ENCODE measurements at places on chromosomes 2 and 18.

GRCh38 chr2:44277541-44277940 lies 2.3 kb downstream of the SLC3A1 start:
- no peak for DNase-seq

GRCh38 chr2:8255448-8255800 lies 426.4 kb upstream of the ID2 start:
- DNase-seq, result no peak

DNA sequence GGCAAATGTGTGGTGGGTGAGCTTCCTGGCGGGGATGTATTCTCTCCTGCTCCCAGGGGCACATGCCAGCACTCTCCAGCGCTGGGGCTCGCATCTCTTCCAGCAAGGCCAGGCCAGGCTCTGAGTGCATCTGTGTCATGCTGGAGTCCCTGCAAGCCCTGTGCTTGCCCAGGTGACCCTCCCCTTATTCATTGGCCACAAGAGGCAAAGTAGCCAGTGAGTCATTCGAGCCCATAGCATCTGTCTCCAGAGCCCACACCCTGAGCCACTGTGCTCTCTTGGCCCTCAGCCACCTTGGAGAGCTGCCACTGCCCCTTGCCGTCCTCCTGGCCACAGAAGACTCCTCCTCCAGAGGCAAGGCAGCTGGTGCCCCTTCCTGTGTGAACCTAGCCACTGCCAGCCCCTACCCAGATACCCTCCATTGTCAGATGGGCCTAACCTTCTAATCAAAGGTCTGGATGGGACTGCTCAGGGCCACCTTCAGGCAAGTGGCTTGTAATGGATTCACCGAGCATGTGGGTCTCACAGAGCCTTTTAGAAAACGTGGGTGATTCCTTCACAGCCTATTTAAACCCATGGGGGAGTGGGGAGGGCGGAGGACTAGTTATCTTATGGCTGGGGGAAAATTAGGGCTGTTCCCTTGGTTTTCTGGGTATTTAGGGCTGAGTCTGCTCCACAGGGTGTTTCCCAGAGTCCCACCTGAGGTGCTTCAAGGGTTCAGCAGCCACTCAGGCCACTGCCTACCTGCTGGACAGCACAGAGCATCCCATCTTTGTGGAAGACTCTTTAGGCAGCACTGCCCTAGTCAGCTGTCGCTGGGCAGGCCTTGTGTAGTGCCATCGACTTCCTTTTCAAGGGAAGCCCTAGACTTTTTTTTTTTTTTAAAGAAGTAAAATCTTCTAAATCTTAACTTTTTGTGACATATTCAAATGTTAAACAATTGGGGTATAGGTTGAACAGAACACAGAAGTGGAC lies 137.4 kb downstream of the ACOXL start:
- no peak for DNase-seq

- no peak for DNase-seq
Measured at GRCh38 chr2:115165529-115166109, 723.2 kb downstream of the DPP10 start.

DNA sequence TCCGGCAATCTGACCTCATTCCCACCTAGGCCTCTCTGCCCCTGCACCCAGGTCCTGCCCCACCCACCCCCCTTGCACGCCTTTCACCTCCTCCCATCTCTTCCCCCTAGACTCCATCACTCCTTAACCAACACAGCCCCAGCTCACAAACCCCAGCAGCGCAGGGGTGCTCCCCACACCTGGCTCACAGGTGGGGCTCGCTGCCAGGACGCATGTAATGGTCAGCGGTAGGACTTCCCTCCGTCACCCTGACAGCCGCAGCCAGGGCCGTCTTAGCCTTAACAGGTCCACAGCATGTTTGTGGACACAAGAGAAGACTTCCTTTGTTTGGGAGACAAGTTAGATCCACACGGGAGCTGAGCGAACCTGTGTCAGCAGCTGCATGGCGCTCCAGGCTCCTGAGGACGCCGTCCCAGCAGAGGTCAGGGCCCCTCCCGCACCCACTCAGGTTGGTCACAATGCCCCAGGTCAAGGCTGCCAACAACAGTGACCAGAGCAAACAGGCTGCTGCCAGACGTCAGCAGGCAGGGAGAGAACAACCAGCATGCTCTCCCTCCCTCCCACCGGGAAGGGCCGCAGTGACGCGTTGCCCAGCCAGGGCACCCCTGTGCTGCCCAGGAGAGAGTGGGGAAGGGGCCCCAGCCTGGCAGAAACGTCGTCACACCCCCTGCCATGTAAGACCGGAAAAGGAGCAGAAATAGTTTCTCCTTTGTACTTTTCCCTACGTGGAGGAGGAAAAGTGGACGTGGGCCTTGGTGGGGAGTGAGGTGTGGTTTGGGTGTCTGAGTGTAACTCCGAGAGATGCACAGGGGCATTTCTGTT lies 68.0 kb downstream of the PXDN start:
- peak; percentile 67 for DNase-seq

DNA sequence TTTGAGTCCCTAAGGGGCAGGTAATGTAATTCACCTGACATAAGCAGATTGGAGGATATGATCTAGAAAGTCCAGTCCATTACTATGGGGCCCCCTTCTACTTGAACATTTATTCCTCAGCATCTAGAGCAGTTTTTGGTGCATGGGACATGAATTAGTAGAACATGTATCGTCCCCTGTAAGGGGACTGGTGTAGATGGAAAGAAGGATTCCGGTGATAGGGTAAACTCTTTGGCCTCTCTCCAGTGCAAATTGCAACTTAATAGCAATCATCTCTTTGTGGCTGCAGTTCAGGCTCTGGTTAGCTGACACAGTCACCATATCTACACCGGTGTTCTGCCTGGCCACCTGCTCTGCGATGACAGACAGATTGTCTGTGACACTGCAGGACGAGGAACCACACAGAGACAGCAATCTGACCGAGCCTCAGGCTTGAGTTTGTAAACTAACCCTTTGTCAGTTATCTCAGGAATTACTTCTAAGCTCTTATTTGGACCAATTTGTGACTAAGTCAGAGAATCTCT lies 6.4 kb upstream of the SLC8A1 start:
- DNase-seq, result no peak

GRCh38 chr2:64581777-64582539 lies 57.8 kb downstream of the AFTPH start:
- DNase-seq, result no peak

DNA sequence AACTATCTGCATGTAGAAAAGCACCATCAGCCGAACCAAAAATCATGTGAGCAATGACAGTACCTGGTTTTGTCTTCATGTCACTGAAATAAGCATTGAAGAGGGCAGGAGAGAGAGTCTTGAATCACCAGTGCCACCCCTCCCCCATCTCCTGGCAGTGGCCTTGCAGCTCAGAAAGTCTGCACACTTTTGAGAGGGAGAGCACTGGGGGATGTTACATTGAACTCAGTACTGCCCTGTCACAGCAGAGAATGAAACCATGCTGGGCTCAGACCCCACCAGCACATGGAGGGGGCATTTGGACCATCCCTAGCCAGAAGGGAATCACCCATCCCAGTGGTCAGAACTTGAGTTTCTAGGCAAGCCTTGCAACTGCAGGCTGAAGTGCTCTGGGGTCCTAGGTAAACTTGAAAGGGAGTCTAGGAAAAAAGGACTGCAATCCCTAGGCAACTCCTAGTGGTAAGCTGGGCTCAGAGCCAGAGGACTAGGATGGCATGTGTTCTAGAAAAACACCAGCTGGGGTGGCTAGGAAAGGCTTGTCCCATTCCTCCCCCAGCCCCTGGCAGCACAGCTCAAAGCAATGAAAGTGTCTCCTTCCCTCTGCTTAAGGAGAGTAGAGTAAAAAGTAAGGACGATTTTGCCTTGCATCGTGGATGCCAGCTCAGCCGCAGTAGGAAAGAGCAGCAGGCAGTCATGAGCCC lies 259.9 kb upstream of the MYT1L start:
- DNase-seq, result no peak

GRCh38 chr2:233532971-233533370 lies 33.6 kb downstream of the USP40 start:
- DNase-seq, result no peak

DNA sequence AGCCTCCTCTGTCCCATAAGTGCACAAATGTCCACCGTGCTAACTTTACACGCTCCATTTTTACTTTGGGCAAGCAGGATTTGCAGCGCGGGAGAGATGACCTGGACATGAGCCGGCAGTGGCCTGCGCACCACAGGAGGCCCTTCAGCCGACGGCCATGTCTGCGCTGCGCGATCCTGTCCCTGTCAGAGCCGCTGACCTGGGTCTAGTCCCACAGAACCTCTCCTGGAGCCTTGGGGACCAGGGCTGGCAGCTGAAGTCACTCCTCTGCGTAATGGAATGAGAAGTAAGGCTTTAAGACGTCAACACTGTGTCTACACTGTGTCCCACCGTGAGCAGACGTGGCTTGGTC lies 29.6 kb downstream of the ADI1 start:
- peak; percentile 44 for DNase-seq

DNA sequence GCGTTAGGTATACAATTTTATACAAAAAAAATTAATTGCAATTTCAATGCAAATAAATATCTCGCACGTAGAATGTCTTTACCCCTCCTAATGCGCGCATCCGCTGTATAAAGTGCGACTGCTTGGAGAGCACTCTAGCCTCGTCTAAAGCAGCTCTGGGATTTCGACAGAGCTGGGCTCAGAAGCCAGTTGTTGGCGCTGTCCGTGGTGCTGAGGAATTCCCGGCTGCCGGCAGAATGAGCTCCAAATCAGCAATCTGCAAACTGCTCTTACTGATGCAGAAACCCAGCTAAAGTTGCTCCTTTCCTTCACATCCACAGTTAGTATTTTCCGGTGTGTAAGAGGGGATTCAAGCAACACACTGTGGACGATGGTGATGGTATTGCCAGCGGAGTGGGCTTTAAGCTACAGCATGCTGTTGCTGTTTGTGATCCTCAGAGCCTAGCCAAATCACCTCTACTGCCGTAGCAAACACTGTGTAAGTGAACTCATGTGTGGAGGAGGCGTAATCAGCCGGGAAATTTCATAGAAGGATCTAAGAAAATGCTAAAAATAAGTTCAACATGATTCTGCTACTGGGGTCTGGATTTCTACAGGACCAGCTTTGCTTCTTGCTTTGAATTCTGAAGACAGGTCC lies at the start of gene VWC2L:
VWC2L (plus strand) TSS at position 137 of the 637 bp plus-strand sequence. CDS start 3,140 bp downstream, outside the sequence.
- no peak for DNase-seq

DNA sequence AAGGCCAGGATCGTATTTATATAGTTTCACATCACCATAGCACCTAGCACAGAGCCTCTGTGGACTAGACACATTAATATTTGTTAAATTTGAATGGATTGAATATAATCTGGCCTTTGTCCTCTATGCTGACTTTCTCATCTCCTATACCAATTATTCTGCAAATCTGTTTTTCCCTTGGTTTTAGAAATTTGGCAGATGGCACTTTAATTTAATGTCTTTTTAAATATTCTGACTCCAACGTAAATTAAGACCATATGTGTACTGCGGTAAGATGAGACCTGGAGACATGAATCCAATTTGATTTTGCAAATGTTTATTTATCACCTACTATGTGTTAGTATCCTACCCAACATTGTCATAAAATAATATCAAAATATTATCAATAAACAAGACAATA lies 1281.9 kb upstream of the PIK3C3 start:
- no peak for DNase-seq

GRCh38 chr2:70785137-70785911 lies 5.1 kb downstream of the FIGLA start:
- no peak for DNase-seq

GRCh38 chr2:192438239-192438638 lies 243.5 kb upstream of the TMEFF2 start:
- no peak for DNase-seq

DNA sequence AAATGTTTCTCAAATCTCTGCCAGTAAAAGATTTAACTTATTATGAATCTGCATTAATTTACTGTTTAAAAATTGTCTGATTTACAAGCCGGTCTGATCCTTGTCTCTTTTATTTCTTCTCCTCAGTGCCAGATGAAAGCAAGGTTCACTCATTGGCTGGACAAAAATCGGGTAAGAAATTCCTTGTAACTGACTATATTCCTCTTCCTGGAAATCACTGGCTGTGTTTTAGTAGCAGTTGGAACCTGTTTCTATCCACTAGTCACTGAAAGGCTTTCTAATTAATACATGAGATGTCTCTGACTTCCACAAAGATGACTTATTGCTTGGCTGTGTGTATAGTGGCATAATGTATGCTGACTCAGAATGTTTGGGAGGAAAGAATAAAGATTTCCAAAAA lies 436.6 kb upstream of the NRP2 start:
- no peak for DNase-seq

DNA sequence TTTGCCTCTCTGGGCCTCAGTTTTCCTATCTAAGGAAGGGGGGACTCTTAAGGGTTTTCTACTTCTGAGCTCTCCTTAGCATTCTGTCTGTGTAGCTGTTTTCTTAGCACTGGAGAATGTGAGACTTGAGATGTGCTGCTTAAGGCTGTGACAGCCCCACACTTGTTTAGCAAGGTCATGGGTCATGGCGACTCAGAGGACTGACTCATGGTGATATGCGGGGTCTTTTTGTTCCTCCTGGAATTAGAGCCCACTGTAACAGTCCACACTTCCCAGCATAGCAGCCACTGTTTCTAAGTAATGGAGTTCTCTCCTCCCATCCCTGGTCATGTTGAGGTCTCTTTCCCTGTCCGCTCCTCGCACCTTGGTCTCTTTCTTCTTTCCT lies 4.1 kb upstream of the LPIN1 start:
- no peak for DNase-seq

- DNase-seq, result no peak
Measured at GRCh38 chr2:24680196-24680595, 113.0 kb downstream of the PTRHD1 start.

DNA sequence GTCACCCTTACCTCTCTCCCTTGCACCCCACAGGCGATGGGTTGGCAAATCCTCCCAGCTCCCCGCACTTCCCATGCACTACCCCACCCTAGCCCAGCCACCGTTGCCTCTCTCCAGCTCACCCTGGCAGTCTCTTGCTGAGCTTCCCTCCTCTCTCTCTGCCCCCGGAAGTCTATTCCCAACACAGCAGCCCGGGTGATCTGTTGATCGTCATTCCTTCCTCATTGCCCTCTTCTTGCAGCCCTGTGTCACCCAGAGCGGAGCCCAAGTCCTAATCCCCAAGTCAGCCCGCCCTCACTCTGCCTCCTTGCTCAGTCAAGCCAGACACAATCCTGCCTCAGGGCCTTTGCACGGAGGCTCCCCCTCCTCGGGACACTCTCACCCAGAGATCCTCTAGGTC lies 55.2 kb downstream of the CIB4 start:
- no peak for DNase-seq

GRCh38 chr2:145764631-145765030 lies 1244.7 kb upstream of the ZEB2 start:
- no peak for DNase-seq

DNA sequence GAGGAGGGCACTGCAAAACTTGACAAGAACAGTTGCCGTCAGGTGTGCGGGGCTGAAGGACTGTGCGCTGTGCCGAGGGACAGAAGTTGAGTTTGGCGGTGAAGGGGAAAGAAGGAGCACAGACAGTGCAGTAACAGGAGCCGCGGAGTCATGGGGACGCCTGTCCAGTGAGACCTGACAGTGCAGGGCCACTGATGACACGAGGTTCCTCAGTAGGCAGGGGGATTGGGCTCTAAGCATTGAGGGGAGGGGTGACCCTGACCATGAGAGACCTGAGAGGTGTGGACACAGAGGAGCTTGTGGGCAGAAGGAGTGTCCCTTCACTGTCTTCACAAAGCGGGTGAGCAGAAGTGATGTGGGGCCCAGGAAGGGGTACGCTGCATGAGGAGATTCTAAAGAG lies 104.8 kb downstream of the MTCL1 start:
- no peak for DNase-seq

GRCh38 chr2:14756122-14756541 lies 123.6 kb downstream of the LRATD1 start:
- no peak for DNase-seq
